ENCODE measurements at places on chromosomes 11 and 22.

DNA sequence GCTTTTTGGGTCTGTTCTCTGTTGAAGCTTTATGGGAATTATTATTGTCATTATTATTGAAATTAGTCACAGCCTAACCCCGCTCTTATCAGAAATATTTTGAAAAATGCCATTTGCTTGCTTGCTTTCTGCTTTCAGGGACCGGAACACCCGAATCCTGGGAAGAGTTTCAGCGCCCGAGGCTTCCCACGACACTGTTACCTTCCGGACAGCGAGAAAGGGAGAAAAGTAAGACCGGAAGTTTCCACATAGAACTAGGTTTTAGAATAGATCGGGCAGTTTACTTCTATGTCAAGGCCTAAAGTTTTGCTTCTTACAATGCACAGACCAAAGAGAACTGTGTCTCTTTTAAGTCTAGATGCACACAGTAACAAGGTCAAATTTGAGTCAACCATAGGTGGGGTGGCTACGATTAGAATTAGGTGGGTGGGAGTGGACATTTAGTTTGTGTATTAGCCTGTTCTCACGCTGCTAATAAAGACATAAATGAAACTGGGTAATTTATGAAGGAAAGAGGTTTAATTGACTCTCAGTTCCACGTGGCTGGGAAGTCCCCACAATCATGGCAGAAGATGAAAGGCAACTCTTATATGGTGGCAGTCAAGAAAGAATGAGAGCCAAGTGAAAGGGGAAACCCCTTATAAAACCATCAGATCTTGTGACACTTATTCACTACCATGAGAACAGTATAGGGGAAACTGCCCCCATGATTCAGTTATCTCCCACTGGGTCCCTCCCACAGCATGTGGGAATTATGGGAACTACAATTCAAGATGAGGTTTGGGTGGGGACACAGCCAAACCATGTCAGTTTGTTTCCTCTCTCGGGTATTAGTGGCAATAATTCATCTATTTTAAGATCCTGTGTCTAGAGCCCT is 12.9 kb downstream of the MPEG1 start:
- DNase-seq: no peak

- no peak for DNase-seq
Measured at GRCh38 chr11:1047595-1048156, 11.2 kb upstream of the MUC6 start.

DNA sequence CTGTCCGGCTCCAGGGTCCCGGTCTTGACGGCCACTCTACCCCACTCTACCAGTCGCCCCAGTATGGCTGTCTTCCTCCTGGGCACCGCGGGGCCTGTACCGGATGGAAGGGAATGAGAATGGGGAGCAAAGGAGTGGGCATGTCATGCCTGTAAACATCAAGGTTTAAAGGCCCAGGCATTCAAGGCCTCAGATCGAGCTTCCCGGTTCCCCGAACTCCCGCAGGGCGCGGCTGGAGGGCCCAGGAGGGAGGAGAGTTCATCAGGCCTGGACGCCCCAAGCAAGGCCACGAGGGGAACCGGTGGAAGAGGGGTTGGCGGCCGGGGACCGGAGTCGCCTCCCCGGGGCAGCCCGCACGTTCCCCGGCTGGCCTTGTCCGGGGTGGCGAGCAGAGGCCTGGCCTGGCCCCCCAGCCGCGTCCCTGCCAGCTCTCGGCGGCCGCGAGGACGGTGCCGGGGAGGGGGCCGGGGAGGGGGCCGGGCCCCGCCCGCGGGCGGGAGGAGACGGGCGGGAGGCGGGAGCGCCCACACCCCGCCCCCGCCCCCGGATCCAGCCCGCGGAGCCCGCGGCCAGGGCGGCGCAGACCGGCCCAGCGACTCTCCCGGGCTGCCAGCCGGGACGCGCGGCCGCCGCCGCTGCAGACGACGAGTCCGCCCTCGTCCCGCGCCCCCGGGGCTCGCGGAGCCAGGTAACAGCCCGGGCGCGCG is at the start of gene CDC42EP1:
CDC42EP1 (plus strand) TSS at position 580 of the 707 bp plus-strand sequence. CDS start 5,870 bp downstream, outside the sequence.
- no peak for DNase-seq

GRCh38 chr11:102793677-102794290 is 4.2 kb downstream of the MMP1 start:
- DNase-seq: no peak

DNA sequence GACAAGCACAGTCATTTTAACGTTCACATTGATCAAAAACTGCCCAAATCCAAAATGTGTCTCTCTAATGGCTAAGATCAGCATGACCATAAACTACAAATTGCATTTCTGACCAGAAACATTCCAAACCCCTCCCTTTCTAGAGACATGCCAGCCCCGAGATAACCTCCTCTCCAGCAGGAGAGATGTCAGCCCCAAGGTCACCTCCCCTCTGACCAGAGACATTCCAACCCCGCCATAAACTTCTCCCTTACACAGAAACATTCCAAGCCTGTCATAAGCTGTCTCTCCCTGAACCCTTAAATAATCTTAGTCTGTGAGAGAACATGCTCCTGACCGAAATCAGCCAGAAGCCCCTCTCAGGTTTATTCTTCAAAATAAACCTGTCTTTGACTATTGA is 6.6 kb upstream of the EXT2 start:
- DNase-seq: no peak

GRCh38 chr11:71169313-71169712 is 83.1 kb downstream of the SHANK2 start:
- no peak for DNase-seq

GRCh38 chr11:10455637-10456487 is 798 bp downstream of the AMPD3 start:
- peak; percentile 84 for DNase-seq

DNA sequence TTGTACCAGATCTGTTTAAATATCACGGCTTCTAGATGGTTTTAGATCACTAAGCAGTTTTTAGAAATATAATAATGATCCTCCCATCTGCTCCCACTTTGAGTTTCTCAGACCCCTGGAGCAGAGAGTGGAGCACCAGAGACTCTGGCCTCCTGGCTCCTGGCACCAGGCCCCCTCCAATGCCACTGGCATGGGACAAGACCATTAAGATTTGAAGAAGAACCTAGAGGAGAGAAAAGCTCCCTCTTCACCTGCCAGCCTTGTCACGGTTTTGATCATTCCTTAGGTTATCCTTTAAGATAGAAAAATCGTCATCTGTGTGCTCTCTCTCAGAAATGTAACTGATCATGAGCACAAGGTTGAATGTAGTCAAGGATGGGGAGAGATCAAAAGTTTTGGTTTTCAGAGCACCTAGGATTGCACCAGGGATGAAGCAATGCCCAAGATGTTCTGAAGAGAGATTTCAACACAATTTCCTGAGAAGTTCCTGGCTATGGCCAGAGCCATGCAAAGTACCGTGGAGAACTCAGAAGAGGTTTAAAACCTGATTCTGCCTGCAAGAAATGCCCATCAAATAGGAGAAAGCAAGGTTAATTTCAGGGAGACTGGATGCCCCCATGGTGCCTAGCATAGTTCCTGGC is 22.2 kb downstream of the IL10RA start:
- DNase-seq: no peak

GRCh38 chr11:96680211-96681018 is 290.6 kb downstream of the JRKL start:
- DNase-seq: no peak

- DNase-seq: no peak
Measured at GRCh38 chr22:35818897-35819296, 101.2 kb downstream of the APOL5 start.

- no peak for DNase-seq
Measured at GRCh38 chr11:17846852-17847453, 112.4 kb downstream of the KCNC1 start.

DNA sequence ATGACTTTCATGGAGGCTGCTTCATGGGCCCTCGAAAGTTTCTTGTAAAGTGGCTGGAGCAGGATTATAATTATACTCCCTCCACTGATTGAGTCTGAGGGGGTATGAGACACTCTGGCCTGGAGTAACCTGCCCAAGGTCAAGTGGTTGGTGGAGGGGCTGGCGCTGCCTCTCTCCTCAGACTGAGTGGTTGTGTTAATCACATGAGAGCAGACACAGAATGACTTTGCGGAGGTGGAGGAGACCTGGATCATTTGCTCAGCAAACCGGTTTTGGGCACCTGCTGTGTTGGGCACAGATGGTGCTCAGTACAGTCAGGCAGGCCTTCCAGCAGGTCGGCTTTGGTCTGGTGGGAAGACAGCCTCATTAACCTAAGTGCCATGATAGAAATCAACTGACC is 11.8 kb downstream of the BCR start:
- DNase-seq: no peak

DNA sequence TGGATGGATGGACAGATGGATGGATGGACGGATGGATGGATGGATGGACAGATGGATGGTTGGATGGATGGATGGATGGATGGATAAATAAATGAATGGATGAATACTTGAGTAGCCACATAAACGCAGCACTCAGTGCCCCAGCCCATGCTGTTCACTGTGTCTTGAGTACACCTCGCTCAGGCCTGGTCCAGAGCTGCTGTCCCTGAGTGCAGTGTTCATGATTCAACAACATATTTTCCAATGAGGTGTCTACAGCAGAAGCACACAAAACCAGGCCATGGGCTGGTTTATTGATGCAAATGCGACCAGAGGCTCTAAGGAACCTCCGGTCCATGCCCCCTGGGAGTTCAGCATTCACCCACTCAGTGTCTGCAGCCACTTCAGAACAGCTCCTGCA is 584.3 kb downstream of the BRD1 start:
- no peak for DNase-seq

GRCh38 chr11:121741351-121741760 is 288.6 kb upstream of the SORL1-AS1 start:
- no peak for DNase-seq

- DNase-seq: no peak
Measured at GRCh38 chr11:79205786-79206185, 235.0 kb downstream of the TENM4 start.

DNA sequence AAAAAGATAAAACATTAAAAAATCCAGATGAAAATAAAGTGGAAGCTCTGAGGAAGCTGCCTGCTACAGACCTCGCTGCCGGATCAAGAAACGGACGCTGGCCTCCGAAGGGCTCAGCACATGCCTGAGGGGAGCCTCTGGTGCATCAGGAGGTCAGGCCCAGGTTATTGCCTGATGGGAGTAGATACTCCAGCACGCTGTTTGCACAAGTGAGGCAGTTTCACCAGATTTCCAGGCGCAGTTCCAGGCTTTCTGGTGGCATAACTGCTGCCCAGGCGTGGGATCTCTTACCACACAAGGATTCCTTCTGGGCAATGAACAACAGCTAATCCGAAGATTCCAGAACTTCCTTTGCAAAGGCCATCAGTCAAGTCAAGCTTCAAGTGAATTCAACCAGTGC is 154.2 kb downstream of the MPPED1 start:
- DNase-seq: no peak

GRCh38 chr11:11860103-11860979 is 18.6 kb downstream of the USP47 start:
- DNase-seq: no peak

- no peak for DNase-seq
Measured at GRCh38 chr22:47366026-47366767, 603.7 kb downstream of the TBC1D22A start.

DNA sequence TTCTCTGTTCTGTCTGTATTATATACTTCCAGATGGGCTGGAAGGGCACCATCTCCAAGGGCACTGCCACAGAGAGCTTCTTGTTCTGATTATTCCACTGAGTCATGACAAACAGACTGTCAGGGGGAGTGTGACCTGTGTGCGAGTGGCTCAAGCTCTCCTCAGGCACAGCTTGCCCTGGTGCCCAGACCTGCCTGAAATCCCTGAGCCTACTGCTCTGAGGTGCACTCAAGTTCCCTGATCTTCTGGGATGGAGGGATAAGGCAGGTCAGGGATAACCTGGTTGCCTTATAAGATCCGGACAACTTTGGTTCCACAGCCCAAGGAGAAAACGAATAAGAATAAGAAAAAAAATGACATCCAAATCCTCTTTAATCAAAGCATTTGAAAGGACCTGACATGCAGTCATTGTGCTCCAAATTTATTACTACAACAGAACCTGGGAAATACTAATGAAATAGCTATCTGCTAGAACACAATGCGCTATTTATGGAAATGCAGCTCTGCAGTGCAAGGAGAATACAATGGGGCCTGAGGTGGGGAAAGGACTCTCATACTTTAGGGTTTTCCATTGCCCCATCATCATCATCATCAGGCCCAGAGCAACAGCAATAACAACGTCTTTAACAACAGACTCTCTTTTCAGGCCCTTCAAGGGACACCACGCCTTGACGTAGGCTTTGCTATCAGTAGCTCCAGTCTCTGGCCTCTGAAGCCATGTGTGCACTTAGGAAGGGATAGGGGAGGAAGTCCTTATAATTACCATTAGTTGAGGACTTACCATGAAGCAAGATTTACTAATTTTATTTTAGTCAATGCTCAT is 217.1 kb upstream of the KIRREL3 start:
- no peak for DNase-seq

- no peak for DNase-seq
Measured at GRCh38 chr22:40603088-40603605, 33.4 kb downstream of the MRTFA start.

DNA sequence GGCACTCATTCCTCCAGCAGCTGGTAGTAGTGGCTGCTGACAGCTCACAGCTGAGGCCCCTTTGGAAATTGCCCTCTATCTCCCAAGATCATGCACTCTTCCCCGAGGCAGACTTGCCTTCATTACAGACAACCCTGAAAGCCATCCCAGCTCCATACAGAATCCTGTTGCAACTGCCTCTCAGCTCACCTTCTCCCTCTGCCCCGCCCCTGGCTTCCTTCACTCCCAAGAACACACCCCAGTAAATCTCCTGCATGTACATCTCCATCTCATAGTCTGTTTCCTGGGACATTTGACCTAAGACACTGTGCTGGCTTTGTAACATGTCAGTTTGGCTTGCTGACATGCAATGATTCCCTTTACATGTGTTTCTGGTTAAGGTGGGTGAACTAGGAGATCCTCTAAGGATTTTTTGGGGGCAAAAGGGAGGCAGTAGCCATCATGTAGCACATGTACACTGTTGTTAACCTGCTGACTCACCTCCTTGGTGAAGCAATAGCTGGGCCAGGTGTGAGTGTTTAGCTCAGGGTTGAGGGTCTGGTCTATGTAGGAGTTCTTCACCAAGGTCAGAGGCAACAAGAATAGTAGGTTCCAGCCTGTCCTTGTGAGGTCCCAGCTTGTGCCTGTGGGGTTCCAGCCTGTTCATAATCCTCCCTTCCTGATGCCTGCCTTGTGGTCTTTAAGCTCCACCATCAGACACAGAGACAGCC is 179.6 kb downstream of the CSNK2A3 start:
- no peak for DNase-seq

DNA sequence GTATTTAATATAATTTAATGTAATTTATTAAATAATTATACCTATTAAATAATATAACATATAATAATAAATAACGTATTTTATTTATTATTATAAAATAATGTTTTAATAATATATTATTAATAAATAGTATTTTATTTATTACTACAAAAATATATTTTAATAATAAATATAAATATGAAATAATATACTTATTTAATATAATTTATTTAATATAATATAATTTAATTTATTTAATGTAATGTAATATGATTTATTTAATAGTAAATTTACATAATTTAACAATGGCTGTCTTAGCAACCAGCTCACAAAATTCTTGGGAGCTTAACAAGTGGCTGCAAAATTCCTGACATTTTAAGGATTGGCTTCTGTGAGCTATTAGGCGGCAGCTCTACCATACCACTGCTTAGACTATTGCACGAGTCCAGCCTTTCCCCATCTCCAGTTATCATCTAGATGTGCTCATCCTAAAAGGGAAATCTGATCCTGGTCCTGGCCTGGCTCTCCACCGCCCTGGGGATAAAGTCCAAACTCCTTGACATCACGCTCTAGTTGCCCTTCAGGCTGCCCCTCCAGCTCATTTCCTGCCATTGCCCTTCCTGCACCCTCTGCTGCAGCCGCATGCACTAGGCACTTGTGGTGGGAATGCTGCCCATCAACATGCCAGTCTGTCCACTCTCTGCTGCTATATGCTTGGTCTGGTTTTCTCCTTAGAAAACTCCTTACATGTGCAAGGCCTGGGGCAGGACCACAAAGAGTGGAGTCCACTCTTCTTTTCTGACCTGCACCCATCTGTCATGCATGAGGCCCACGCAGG is 9.8 kb downstream of the MMP20 start:
- no peak for DNase-seq
